ENCODE measurements at places on chromosomes 5 and 9.

DNA sequence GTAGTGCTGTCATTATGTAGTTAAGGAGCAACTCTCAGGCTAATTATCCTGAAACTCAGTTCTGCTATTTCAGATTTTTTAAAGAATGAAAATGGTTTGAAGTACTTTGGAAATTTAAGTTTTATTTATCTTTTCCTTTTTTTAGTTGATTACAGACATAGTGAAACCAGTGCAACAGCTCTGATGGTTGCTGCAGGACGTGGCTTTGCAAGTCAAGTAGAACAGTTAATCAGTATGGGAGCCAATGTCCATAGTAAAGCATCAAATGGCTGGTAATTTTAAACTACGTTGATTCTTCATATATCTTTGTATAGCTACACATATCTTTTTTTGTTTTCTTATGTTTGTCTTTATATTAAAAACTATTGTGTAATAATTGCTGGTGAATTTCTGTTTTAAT lies 34.9 kb downstream of the YTHDC2 start:
- no peak for DNase-seq

GRCh38 chr5:149379818-149380374 lies 804 bp upstream of the IL17B start:
- DNase-seq = no peak

GRCh38 chr5:158194561-158194976 lies 335.6 kb upstream of the CLINT1 start:
- no peak for DNase-seq

- no peak for DNase-seq
Measured at GRCh38 chr5:140075371-140075770, 32.3 kb upstream of the NRG2 start.

DNA sequence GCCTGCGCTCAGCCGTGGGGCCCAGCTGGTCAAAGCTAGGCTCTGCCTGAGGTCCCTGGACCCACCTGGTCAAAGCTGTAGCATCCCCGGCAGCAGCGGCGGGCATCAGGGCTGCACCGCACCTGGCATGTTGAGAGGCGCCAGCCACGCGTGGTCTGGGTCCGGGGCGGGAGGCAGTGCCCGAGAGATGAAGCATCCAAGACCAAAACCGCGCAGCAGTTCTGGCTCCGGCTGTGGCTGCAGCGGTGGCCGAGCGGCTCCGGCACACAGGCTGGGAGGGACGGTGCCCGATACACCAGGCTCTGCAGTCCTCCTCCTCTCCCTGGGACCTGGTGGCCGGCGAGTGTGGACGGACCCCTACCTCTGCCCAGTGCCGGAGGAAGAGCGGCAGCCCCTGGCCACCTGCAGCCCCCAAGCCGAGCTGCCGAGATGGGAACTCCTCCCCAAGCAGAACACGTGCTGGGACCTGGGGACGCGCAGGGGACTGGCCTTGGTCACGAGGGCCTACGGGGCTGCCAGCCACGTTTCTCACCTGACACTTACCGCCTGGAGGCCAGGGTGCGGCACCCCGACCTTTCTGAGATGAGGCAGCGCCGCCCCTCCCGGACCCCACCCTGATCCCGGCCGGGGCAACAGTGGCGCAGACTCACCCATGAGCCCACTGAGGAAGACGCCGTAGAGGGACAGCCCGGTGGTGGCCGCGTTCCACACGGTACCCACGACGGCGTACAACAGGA lies 33.0 kb downstream of the SLC9A3 start:
- DNase-seq = no peak

DNA sequence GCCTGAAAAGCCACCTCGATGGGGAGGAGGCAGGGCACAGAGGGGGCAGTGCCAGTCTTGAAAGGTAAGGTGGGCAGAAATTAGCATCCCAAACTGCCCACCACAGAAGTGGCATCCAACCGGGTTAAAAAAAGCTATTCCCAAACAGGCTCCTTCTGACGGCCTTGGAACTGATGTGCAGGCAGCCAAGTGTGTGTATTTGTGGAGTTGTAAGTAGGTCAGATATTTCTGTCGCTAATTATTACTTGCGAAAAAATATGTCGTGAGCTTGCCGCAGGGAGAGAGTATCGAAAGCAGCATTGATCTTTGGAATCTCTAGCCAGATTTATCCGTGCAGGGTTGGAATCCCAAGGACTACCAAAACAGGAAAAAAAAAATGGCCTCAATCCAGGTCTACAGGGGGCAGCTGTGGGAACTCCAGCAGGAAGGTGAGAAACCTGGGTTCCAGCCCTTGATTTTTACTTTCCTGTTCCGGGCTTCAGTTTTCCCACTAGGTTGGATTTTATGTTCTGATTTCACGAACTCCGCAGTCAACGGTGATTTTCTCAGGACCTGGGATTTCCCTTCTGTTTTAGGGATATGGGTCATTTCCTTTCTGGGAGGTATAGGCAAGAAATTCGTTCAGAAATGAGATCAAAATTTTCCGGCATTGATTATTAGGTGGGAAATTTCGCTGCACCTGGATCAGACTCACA lies 200.8 kb downstream of the RGS3 start:
- no peak for DNase-seq

- DNase-seq = no peak
Measured at GRCh38 chr9:116124472-116125040, 29.0 kb upstream of the PAPPA start.

DNA sequence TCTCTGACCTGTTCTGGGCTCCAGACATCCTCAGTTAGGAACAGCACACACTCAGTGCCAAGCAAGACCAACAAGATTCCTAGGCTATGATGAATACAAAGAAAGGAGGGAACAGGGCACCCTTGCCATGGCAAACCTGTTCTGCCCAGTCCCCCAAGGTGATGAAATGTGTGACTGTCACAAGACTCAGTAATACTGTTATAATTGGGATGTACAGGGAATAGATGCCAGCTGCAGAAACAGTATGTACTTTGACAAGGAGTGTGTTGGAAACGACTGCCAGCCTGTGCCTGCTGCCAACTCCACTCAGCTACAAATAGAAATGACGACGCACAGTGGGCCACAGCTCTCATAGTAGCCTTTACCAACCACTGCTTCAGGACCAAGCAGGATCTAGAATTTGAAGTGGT lies 453.0 kb downstream of the EFNA5 start:
- DNase-seq = no peak

- DNase-seq = no peak
Measured at GRCh38 chr9:13863112-13863511, 450.8 kb downstream of the NFIB start.

GRCh38 chr9:121778252-121779225 lies 127.1 kb downstream of the DAB2IP start:
- no peak for DNase-seq

DNA sequence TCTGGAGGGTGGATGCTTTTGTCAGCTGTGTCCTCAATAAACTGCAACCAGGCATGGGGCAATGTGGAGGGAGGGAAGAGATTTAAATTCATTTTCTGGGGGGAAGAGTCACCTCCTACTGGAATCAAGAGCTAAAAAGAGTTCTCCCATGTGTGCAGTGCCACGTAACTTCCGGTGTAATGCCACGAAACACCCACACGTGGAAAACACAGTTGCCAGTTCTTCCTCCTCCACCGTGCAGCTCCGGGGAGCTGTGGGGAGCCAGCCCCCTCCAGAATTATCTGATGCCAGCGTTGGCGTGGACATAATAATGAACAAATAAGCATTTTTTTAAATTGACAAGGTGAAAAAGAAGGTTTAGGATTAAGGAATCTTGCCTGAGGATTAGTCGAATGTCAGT lies 32.1 kb upstream of the MED10 start:
- no peak for DNase-seq

- DNase-seq = no peak
Measured at GRCh38 chr9:94300470-94301301, 27.8 kb downstream of the NUTM2F start.

GRCh38 chr9:1469996-1470395 lies 419.8 kb downstream of the DMRT2 start:
- no peak for DNase-seq

DNA sequence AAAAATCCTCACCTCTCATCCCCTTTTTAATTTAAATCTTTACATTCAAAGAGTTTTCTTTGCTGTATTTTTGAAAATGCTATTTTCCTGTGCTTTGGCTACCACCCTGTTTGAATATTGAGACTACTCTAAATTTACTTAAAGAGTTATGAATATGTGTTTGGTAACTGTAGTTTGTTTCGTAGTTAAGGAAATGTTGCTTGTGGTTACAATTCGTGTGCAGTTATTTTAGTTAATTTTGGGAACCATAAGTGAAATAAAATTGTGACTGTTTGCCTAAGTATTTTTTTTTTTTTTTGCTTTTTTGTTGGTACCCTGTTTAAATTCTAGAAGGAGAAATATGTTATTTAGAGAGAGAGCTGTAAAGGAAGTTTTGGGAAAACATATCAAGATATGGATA lies 78.7 kb downstream of the XRCC4 start:
- DNase-seq = no peak

DNA sequence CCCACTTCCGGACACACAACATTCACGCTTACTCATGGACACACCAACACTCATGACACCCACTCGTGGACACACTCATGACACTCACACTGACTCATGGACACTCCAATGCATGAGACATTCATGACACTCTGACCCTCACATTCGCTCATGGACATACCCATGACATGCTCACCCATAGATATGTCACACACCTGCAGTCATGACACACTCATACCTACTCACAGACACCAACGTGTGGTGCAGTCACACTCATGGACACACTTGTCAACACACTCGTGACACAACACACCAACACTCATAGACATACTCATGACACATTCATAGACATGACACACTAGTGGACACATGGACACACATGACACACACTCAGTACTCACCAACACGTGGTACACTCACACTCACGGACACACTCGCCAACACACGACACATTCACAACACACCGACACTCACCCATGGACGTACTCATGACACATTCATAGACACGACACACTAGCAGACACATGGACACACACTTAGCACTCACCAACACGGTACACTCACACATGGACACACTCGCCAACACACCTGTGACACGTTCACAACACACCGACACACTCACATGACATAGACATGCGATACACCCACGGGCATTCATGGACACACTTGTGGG lies 73.4 kb downstream of the PHF2 start:
- DNase-seq = no peak

DNA sequence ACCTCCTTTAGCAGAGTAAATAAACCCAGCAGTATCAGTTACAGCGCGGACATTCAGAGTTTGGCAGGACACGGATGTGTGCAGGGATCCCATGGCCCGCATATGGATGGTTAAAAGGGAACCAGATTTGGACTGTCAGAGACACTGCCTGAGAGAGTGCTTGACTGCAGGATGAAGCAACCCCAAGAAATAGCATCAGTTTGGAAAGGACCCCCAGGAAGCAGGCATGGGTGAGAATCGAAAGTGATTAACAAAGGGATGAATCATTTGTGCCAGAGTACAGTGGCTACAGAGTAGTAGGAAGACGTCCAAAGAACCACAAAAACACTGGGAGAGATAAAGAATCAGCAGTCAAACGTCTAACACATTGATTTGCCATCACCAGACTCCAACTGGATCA lies 5.5 kb downstream of the C7 start:
- DNase-seq = no peak

DNA sequence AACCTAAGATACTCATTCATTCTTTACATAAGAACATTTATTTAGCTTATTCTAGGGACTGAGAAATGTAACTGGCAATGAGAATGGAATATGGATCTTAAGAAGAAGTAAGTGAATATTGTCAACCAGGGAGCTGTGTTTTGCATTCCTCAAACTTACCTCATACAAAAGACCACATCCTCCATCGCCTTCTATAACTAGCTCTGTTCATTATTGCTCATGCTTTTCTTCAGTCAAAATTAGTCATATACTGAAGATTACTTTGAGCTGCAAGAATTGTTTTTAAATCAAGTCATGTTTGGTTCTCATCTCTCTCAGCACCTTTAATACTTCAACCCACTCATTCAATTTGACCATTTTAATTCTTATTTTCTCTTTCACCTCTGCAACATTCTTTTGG lies 140.3 kb upstream of the RASA1 start:
- DNase-seq = no peak

DNA sequence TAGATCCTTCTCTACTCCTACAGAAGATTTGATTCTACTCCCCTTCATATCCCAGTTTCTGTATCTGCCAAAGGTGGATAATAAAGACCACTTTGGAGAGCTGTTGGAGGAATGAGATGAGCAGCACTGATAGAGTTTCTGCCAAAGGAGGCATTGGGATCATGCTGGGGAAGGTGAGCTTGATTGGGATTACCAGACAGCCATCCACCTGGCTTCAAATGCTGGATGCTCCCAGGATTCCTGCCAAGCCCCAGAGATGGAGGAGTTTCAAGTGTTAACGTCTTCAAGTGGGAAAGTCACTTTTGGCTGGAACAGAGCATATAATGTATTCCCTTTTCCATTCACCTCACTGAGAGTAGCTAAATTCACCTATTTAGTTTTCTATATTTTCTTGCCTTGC lies 348.4 kb downstream of the TRIM32 start:
- no peak for DNase-seq

DNA sequence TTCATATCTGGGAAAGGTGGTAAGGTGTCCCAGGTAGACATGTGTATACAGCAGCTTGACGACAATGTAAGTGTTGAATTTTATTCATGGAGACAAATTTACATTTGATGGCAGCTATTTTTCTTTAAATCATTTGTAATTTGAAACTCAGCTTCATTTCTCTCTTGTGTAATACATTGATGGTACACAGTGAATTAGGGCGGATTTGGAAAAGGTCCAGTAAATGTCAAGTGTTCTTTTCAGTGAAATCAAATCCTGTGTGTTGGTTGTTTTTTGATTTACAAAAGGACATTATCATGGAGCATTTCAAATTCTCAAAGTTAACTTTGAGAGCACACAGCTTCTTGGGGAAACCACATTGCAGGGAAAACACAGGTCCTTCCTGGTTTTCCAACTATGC lies 30.0 kb upstream of the PCSK1 start:
- DNase-seq = no peak

DNA sequence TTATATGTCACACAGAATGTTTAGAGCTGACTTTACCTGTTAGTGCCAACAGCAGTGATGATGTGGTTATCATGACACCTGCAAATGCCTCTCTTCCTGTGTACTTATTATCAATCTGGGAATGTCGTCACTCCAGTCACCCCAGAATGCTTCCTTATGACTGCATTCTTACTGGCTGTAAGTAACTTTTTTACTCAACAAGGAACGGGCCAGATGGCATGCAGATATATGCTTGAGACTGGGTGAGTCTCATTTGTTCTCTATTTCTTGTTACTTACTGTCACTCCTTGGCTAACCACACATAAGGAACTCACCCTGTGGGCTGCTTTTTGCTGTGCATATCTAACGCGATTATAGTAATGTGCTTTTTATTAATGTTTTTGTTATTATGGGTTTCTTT lies 385.5 kb upstream of the MEF2C start:
- no peak for DNase-seq

DNA sequence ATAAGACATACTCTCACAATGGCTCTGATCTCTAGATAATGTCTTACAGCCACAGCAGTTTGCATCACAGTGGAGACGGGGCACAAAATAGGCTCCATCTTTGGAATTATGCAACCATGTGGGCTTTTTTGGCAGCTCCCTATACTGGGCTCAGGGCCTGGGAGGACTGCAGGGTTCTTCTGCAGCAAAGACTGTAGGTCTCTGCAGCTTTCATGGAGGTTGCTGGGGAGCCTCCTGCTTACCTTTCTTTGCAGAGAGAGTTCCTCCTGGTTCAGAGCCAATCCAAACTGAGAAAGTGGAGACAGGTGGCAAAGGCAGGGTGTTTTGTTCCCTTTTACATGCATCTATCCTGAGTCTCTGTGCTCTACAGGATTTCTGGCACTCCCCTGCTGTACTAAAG lies 558.0 kb downstream of the TLR4 start:
- no peak for DNase-seq

GRCh38 chr5:87048156-87048555 lies 219.5 kb upstream of the RASA1 start:
- no peak for DNase-seq

GRCh38 chr5:179879003-179879689 lies 20.5 kb upstream of the MRNIP start:
- DNase-seq = no peak

Data from H54 (cell line).